Cerebellum (tissue), 4 donors: ENCODE measurements at places on chromosomes 12 and 14. TPM values are rescaled to one million over a fixed set of nuclear protein-coding genes. Genes with fewer than 3 reads are reported as not detected.

SMIM41 gene
- total RNA-seq = 0.18 TPM

JPH4 gene
- 33.3 TPM for total RNA-seq

SYNDIG1L gene
- total RNA-seq = 0.73 TPM

RNF212B gene
- total RNA-seq = not detected

ESRRB gene
- total RNA-seq = 8.3 TPM
